Activated T-cell treated with anti-CD3 and anti-CD28 coated beads, Interleukin-2, amount 50 U/mL, for 72 hours (primary cell): ENCODE measurements at places on chromosomes 13 and 19. TPM values are rescaled to one million over a fixed set of nuclear protein-coding genes. Genes with fewer than 3 reads are reported as not detected.

DNA sequence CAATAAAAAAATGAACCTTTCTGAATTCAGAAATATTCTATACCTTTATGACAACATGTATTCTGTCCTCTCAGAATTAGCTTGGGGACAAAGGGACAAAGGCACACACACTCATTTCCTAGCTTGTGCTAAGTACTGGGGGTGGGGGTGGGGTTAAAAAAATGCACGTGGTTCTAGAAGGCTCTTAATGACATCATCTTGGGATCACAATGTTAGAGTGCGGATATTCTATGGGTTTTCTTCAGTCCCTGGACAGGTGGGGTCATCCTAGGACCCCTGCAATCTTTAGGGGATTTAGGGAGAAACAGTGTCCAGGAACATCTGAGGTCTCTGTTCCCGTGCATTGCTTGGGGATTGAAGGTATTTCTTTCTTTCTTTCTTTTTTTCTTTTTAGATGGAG, 21.8 kb downstream of the GATAD2A start:
- peaks cover 53% of the 10 kb centered on the region for H3K4me1 ChIP-seq
- no peak for DNase-seq
- H3K4me3 ChIP-seq, result no peak overlapping the region
- no peaks in the 10 kb centered on the region for H3K36me3 ChIP-seq

DNA sequence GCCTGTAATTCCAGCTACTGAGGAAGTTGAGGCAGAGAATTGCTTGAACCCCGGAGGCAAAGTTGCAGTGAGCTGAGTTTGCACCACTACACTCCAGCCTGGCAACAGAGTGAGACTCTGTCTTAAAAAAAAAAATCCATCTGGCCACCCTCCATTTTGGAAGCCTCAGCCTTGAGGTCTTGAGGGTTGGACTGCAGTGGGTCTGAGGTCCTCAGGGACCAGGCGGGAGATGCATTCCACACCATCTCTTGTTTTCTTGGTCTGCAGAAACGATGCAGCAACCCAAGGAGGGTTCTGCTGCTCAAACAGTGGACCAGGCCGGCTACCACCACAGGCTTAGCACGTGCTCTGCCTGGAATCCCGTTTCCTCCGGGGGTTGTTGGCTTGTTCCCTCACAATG, 299.3 kb downstream of the FGF9 start:
- H3K27me3 ChIP-seq, result no peaks in the 10 kb centered on the region
- no peaks in the 10 kb centered on the region for H3K36me3 ChIP-seq
- no peak overlapping the region for H3K27ac ChIP-seq
- no peaks in the 10 kb centered on the region for H3K4me1 ChIP-seq
- H3K4me3 ChIP-seq, result no peak overlapping the region
- DNase-seq, result no peak

DNA sequence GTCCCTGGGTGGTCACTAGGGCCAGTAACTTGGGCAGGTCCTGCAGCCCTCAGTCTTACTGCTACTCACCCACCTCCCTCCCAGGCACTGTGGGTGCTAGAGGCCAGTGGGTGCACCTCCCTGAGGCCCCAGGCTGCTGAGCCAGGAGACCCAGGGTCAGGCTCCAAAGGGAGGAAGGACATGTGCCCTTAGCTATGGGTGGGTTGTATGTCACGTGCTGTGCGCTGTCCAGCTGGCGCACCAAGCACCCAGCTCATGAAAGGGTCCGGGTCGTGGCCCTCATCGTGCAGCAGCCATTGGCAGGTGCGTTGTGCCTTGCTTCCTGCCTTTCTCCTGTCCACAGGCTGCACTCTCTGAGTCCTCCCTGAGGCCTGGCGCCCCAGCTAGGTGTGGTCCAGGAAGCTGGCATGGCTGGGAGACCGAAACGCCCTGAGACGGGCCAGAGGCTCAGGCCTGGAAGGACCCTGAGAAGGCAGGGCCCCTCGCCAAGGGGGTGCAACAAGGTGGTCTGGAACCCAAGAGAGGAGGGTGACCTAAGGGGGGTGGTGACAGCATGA, 47.0 kb upstream of the KCTD15 start:
- no peaks in the 10 kb centered on the region for H3K4me1 ChIP-seq
- no peak overlapping the region for H3K4me3 ChIP-seq
- no peaks in the 10 kb centered on the region for H3K36me3 ChIP-seq

DNA sequence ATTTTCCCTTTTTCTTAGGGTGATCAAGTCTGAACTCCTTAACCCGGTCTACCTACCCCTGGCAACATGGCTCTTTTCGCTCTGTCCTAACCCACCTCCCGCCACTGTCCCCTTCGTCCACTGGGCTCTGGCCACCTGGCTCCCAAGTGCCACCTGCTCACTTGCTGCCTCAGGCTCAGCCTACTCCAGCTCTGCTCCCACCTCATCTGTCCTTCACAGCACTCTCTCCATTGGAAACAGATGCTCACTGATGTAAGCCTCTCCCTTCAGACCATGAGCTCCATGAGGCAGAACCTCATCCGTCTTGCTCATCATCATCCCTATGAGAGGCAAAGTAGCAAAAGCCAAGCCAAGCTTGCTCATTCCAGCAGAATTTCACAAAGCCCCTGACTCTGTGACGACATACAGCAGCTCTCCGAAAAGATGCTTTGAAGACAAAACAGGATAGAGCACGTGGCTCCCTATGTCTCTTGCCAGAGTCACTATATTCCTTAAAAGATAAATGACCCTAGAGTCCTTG, 35.3 kb upstream of the AMER2 start:
- H3K36me3 ChIP-seq, result no peaks in the 10 kb centered on the region
- H3K4me3 ChIP-seq, result no peak overlapping the region
- peaks cover 16% of the 10 kb centered on the region for H3K27me3 ChIP-seq
- no peak overlapping the region for H3K27ac ChIP-seq
- H3K4me1 ChIP-seq, result no peaks in the 10 kb centered on the region

The KLK4 gene
- not detected for total RNA-seq

GRCh38 chr13:110559986-110560385, 1.5 kb downstream of the RAB20 start:
- no peaks in the 10 kb centered on the region for H3K36me3 ChIP-seq
- no peak overlapping the region for H3K27ac ChIP-seq
- peaks cover 31% of the 10 kb centered on the region for H3K27me3 ChIP-seq
- no peak for DNase-seq

The ZSCAN5C gene
- total RNA-seq, result not detected

DNA sequence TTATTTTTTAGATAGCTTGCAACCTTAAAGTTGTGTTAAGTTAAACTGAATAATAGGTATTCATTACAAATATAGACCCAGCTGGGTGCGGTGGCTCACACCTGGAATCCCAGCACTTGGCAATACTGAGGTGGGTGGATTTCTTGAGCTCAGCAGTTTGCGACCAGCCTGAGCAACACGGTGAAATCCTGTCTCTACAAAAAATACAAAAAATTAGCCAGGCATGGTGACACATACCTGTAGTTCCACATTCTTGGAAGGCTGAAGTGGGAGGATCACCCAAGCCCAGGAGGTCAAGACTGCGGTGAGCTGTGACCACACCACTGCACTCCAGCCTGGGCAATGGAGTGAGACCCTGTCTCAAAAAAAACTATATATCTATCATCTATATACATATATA, 386.5 kb downstream of the PCDH17 start:
- no peaks in the 10 kb centered on the region for H3K27me3 ChIP-seq
- H3K36me3 ChIP-seq, result no peaks in the 10 kb centered on the region
- H3K4me1 ChIP-seq, result no peaks in the 10 kb centered on the region
- no peak overlapping the region for H3K27ac ChIP-seq
- H3K4me3 ChIP-seq, result no peak overlapping the region

The NBEA gene
- 0.62 TPM for total RNA-seq

DNA sequence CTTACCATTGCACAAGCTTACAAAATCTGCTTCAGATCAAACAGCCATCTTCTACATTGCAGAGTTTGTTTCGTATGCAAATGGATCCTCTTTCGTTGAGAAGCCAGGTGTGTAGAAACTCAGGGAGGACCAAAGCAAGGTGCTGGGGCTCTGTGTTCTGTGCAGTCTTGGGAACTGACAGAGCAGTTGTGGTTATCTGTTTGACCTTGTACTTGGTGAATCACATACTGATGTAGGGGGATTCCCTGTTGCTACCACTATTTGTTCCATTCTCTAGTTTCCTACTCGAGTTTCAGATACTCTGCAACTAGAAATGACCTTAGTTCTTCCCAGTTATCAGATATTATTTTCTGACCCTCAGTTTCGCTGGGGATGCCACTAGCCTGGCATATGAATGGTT, 95.2 kb upstream of the CLDN10 start:
- H3K27ac ChIP-seq, result no peak overlapping the region
- no peak for DNase-seq
- H3K36me3 ChIP-seq, result peaks cover 12% of the 10 kb centered on the region
- peak overlapping the region; percentile 3 for H3K4me3 ChIP-seq
- H3K27me3 ChIP-seq, result no peaks in the 10 kb centered on the region

GRCh38 chr13:36919833-36920615, at the start of gene SMAD9:
SMAD9 (minus strand) TSS chr13:36920238; CDS start chr13:36879689, 40,549 bp downstream.
- H3K36me3 ChIP-seq, result no peaks in the 10 kb centered on the region
- H3K27ac ChIP-seq, result no peak within 1 kb of the TSS
- H3K27me3 ChIP-seq, result peaks cover 69% of the 10 kb centered on the region

DNA sequence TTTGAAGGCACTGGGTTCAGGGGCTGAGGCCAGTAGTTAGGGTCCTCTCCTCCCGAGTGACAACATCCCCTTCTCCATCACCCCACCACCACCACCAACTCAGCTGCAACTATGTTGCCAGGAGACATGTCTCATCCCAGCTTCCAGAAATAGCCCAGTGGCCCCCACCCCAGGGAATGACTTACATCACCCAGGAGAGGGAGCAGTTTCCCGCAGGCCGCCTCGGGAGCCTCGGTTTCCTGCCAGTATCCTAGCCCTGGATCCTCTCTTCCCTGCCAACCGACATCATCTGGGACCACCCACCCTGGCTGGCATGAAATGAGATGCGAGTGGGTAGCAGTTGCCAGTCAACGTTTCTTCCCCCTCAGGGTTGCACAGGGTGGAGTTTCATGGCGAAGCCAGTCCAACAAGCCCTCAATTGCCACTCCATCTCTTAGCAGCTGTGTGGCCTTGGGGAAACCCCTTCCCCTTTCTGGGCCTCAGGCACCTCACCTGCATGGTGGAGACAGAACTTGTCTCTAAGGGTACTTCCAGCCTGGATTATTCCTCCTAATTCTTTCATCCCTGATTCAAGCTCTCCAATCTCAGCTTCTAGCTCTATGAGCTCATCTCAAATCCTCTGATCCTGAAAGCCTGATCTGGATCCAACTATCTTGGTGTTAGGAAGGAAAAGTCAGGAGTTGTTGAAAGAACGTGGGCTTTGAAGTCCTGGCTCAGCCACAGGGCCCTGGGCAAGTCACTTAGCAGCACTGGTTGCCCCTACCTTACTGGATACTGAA, 3.9 kb upstream of the GSK3A start:
- H3K4me1 ChIP-seq, result peaks cover 51% of the 10 kb centered on the region
- H3K27me3 ChIP-seq, result no peaks in the 10 kb centered on the region
- no peak for DNase-seq
- peak overlapping the region; percentile 7 for H3K27ac ChIP-seq
- H3K36me3 ChIP-seq, result no peaks in the 10 kb centered on the region

DNA sequence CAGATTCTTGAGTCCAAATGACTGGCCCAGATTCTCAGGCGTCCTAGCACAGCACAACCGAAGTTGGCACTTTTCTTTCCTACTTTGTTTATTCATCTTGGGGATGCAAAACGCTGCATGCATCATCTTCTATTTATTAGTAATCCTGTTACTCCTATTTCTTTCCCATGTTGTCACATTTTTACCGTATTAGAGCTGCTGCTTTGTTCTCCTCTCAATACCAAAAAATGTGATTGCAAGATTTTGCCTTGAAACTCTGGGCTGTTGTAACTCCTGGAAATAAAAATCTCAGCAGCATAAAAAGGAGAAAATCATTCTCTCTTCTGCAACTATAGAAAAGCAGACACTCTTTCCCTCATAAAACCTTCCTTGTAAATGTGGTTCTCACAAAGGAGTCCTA, 12.9 kb upstream of the IGSF23 start:
- no peak overlapping the region for H3K4me3 ChIP-seq
- peaks cover 16% of the 10 kb centered on the region for H3K27me3 ChIP-seq
- H3K27ac ChIP-seq, result no peak overlapping the region
- H3K4me1 ChIP-seq, result peaks cover 5% of the 10 kb centered on the region
- no peaks in the 10 kb centered on the region for H3K36me3 ChIP-seq
- DNase-seq, result no peak

The SSC5D gene
- 1.2 TPM for total RNA-seq

The AXL gene
- 0.17 TPM for total RNA-seq

The APC2 gene
- total RNA-seq, result 0.02 TPM

DNA sequence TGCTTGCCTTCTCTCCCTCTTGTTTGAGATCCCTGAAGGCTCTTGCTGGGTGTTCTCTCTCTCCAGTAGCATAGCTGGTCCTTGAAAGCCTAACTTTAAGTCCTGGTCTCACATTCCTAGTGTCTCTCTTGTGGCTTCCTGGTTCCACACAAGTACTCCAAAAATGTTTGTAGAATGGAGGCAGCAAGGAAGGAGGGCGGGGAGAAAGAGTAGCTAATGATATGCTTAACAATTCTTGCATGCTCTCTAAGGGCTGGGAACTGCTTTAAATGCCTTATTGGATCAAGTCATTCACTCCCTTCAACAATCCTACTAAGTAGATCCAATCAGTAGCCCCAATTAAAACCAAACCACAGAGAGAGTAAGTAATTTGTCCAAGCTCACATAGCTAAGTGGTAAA, 357.3 kb downstream of the KLF5 start:
- H3K27me3 ChIP-seq, result peaks cover 21% of the 10 kb centered on the region
- no peak overlapping the region for H3K27ac ChIP-seq
- H3K36me3 ChIP-seq, result no peaks in the 10 kb centered on the region
- no peak overlapping the region for H3K4me3 ChIP-seq

DNA sequence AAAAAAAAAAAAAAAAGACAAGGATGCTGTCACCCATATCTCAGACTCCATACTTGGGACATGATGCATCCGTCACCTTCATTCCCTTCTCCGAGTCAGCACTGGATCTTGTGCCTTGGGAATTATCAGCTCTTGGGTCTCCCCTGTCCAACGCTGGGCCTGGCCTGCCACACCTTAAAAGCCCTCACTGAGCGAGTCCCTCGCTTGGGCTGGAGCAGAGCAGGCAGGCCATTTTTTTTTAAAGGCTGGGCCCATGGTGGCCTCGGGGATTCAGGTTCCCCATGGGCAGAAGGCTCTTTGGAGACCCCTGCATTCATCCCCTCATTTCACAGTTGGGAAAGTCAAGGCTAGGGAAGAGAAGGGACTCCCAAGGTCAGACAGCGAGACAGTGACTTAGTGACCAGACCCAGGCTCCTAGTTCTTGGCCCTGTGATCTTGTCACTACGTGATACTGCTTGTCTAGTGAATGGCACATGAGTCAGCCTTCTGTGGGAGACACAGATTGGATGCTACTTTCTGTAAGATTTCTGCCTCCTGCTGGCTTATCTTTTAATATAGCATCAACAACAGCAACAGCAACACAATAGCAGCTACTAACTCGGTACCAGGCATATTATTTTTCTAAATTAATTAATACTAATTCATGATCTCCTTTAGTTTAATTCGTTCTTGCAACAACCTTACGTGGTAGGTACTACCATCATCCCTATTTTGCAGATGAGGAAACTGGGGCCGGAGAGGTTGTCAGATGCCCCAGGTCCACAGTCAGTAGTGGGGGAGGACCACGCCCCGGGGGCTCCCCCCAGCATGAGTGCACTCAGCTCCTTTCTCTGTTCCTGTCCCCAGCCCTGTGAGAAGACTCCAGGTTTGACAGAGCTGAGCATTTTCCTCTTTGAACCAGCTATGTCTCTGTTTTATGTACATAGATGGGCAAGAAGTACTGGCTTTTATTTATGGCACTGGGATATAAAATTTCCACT, 27.4 kb upstream of the ZNF536 start:
- H3K4me1 ChIP-seq, result no peaks in the 10 kb centered on the region
- DNase-seq, result no peak

The ICAM5 gene
- 3.1 TPM for total RNA-seq

The SULT2A1 gene
- not detected for total RNA-seq

The CASP14 gene
- not detected for total RNA-seq
